Upper lobe of left lung (tissue), 6 donors: ENCODE measurements at places on chromosomes 16 and 17.

DNA sequence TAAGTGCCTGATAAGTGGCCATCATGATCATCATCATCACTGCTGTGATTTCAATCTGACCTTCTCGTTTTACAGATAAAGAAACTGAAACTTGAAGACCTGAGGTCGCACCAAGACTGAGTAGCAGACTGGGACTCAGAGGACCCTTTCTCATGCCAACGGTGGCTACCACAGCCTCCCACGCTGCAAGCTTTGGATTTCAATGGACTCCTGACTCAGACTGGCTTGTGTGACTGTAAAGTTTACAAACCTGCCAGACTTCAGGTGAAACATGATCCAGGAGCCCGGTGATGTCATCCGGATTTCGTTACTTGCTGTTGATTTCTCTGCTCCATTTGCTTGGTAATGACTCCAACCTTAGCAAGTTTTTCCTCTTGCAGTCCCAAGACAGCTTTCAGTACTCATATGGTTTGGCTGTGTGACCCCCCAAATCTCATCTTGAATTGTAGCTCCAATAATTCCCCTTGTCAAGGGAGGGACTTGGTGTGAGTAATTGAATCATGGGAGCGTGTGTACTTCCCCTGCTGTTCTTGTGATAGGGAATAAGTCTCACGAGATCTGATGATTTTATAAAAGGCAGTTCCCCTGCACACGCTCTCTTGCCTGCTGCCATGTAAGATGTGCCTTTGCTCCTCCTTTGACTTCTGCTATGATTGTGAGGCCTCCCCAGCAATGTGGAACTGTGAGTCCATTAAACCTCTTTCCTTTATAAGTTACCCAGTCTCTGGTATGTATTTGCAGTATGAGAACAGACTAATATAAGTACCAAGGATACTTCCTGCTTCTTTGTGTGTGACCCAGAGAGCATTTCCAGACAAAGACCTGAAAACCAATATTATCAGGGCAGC lies 26.7 kb upstream of the IRX6 start:
- no peak for DNase-seq

- DNase-seq = peak; percentile 49
Measured at GRCh38 chr17:67260170-67260987, 15.4 kb upstream of the HELZ start.

- no peak for DNase-seq
Measured at GRCh38 chr16:4194661-4195060, 47.2 kb downstream of the SRL start.

GRCh38 chr16:19967561-19967960 lies 82.9 kb upstream of the GPRC5B start:
- no peak for DNase-seq

DNA sequence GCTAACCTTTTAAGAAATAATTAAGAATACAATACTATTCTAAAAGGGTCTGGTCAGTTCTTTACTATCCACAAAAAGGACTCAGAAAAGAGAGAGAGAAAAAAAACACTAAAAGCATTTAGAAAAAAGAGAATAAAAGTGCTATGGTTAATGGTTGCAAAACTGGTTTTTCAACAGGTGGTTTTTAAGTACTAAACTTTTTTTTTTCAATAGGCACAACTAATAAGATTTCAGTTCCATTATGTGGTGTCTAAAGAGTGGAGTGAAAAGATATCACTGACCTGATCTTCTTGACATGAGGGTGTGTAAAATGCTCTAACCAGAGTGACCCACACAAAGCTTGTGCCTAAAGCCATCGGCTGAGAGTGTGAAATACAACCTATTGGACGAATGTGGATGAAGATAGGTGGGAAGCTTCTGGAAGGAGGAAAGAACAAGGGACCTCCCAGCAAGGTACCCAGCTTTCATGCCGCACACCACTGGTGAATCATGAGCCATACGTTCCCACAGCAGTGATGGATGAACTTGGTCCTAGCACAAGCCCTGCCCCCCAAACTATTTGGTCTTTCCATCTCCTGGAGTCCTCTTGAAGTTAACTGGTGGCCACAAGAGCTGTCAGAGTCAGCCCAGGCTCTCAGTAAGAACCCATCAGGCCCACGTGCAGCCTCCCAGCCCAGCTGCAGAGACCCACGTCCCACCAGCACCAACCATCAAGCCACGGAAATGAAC lies 103.0 kb downstream of the ZFHX3 start:
- DNase-seq = no peak

DNA sequence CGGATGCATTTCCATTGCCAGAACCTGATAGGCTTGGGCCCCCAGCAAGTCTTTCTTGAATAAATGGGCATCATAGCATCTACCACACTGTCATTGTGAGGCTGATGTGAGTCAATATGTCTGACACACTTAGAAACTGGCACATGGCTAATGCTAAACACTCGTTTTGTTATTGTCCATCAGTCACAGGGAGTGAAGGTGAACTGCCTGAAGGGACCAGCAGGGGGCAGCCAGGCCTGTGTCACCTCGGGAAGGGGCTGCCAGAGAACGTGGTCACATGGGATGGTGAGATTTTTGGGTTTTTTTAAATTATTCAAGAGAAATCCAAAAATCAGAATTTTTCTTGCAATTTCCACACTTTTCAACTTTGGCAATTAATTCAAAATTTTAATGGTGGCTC lies 831 bp upstream of the RCVRN start:
- DNase-seq = no peak

DNA sequence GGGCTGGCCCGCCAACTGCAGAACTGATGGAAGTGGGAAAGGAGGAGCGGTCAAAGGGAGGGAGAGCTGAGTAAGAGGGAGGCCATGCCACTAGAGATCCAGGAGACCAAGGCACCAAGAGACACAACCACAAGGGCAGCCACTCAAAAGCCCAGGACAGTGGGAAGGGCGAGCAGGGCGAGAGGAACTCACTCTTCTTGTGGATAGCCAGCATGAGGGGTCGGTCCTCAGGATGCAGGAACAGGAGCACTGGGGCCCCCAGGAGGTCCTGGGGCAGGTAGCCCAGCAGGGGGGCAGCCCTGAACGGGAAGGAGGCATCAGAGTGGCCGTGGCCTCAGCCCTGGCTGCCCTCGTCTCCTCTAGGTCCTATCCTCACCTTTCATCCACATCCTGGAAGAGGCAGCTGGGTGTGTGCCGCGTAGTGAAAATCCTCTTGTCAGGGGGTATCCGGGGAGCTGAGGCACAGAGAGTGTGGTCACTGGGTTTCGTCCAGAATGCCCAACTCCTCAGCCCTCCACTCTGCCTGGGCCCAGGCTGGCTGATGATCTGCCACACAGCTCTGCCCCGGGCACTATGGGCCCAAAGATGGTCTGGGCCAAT lies 4.3 kb downstream of the PER1 start:
- DNase-seq = peak; percentile 48

DNA sequence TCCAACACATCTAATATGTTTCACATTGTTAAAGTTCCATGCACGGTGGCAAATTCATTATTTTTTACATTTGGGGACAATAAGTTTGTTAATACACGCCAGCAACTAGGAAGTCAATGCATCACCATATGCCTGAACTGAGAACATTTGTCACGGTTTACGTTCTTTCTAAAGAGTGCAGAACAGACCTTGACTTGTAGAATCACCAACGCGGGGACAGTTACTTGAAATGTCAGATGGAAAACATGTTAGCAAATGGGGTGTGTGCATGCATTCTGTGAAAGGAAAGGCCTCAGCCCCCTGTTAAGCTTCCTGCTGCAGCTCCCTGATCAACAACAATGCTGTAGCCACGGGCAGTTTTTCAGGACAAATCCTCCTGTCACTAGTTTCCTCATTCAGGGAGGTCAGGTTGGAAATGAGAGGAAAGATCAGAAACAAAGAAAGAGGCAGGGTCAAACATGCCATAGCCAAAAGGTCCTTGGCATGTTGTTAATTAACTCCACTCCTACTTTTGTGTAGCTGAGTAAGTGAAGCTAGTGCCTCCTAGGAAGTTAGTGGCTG lies 18.4 kb downstream of the SMIM36 start:
- DNase-seq = no peak

DNA sequence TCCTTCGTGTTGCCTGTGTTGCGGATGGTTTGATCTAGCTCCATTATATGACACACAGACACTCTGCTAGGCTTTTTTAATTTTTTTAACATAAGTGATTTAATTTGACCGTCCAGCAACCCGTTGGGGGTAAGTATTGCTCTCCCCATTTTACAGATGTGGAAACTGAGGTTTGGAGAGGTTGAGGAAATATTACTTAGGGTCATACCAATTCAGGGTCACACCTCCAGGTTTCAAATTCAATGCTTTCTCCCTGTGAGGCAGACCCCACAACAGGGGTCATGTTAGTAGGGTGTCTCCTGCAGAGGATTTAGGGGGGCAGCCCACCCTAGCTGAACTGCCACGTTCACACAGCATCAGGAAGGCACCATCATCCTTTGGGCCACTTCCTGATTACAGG lies 179.4 kb downstream of the COPRS start:
- DNase-seq = no peak

GRCh38 chr17:38912221-38912813 lies 13.1 kb upstream of the LASP1NB start:
- peak; percentile 20 for DNase-seq

DNA sequence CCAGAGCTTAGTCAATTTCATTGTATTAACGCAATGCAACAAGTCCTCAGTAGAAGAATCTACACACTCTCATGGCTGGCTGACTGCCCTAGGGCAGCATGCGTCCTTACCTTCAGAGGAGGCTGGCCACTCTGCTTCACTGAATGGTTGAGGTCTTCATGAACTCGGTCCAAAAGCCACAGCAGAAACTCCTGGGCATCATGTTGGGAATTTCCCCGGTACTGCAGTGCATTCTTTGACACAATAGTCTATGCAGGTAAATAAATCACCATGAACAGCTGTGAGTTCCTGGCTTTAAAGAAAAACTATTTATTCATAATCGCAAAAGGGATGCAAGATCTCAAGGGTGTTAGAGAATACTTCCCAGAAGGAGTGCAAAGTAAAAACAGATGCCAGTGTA lies 41.3 kb downstream of the USP31 start:
- no peak for DNase-seq

- DNase-seq = peak; percentile 94
Measured at GRCh38 chr17:41496803-41497484, 7.2 kb upstream of the KRT36 start.

DNA sequence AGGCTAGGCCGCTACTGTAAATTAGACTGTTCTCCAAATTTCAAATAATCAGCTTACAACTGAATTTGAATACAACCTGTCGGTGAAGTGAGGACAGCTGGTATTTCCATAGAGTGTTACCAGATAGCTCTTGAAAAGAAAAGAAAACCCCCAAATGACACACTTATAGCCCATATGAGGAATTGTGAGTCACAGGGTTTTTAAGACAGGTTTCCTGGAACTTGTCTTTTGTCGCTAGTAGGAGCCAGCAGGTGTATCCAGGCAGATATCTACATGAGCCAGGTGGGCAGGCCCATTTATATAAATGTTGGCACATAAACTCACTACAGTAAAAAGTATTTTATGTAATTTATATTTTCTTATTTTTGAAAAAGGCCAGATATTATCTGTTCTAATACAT lies 24.0 kb downstream of the TNRC6A start:
- no peak for DNase-seq

GRCh38 chr16:3841729-3842508 lies 38.6 kb downstream of the CREBBP start:
- DNase-seq = no peak

DNA sequence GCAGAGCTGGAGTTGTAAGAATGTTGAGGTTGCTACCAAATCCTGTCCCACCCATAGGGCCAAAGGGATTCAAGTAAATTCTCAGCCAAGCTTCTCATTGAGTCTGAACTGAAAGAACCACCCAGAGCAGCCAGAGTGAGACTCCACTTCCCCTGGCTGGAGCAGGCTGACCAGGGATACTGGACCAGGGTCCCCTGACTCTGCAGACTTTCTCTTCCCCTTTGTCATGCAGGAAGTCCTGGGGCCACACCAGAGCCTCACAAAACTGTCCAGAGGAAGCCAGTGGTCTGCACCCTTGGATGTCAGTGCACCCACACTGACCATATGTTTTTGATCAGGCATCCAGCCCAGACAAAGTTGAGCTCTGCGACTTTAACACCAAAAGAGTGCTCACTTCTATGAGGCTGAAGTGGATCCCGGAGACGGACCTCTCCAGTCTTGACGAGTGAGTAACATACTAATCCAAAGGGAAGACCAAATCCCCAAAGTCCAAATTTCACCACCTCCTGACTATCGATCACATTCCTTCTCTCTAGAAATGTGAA lies 4.1 kb downstream of the NXN start:
- DNase-seq = no peak

- DNase-seq = no peak
Measured at GRCh38 chr16:14043278-14043677, 27.8 kb upstream of the MRTFB start.

- no peak for DNase-seq
Measured at GRCh38 chr17:28925912-28926365, 23.1 kb upstream of the DHRS13 start.

GRCh38 chr17:76261421-76262215 lies 3.5 kb upstream of the UBALD2 start:
- DNase-seq = no peak

- no peak for DNase-seq
Measured at GRCh38 chr16:85952811-85953210, 53.8 kb downstream of the IRF8 start.

- no peak for DNase-seq
Measured at GRCh38 chr17:6041246-6041645, 28.9 kb upstream of the WSCD1 start.
